ENCODE measurements at places on chromosomes 4 and X. TPM values are rescaled to one million over a fixed set of nuclear protein-coding genes. Genes with fewer than 3 reads are reported as not detected.

DNA sequence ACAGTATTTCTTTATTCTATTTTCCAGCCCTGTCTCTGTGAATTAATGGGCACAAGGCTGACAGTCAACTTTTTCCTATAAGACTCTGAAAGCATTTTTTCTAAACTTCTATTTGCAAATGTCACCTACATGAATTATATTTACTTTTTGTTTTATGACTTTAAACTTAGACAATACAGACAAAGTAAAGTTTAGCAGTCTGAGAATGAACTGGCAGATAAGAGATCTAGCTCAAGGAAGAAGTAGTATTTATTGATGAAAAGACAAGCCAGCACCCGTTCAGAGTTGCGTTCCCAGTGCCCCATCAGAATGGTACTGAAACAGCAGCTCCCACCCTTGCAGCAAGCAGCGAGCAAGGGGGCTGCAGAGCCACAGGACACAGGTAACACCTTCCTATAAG is 148.5 kb downstream of the FAM13A start:
- no peaks in the 10 kb centered on the region for H3K4me1 ChIP-seq
- H3K27me3 ChIP-seq = no peaks in the 10 kb centered on the region
- H3K27ac ChIP-seq = no peak overlapping the region
- DNase-seq = no peak

- DNase-seq = no peak
- H3K4me1 ChIP-seq = no peaks in the 10 kb centered on the region
- H3K27ac ChIP-seq = no peak overlapping the region
- no peaks in the 10 kb centered on the region for H3K27me3 ChIP-seq
- H3K36me3 ChIP-seq = no peaks in the 10 kb centered on the region
Observed at GRCh38 chrX:152575331-152575730, 62.4 kb upstream of the GABRQ start.

The CBLL2 gene
- total RNA-seq = not detected

GRCh38 chr4:138055890-138056289 is 186.3 kb downstream of the SLC7A11 start:
- H3K4me1 ChIP-seq = no peaks in the 10 kb centered on the region
- DNase-seq = no peak
- no peaks in the 10 kb centered on the region for H3K36me3 ChIP-seq
- no peaks in the 10 kb centered on the region for H3K27me3 ChIP-seq
- H3K27ac ChIP-seq = no peak overlapping the region

GRCh38 chrX:24480400-24480865 is 15.3 kb downstream of the PDK3 start:
- peak overlapping the region; percentile 94 for H3K27ac ChIP-seq
- H3K4me1 ChIP-seq = peaks cover 21% of the 10 kb centered on the region
- DNase-seq = no peak

The KIT gene
- total RNA-seq = 3.4 TPM

GRCh38 chr4:110061076-110061475 is 137.3 kb downstream of the ELOVL6 start:
- no peaks in the 10 kb centered on the region for H3K27me3 ChIP-seq
- no peak for DNase-seq
- peaks cover 6% of the 10 kb centered on the region for H3K4me1 ChIP-seq

GRCh38 chrX:115591856-115592842 is 31.2 kb downstream of the PLS3 start:
- no peak for DNase-seq
- H3K4me3 ChIP-seq = no peak overlapping the region
- no peak overlapping the region for H3K27ac ChIP-seq
- no peaks in the 10 kb centered on the region for H3K36me3 ChIP-seq

DNA sequence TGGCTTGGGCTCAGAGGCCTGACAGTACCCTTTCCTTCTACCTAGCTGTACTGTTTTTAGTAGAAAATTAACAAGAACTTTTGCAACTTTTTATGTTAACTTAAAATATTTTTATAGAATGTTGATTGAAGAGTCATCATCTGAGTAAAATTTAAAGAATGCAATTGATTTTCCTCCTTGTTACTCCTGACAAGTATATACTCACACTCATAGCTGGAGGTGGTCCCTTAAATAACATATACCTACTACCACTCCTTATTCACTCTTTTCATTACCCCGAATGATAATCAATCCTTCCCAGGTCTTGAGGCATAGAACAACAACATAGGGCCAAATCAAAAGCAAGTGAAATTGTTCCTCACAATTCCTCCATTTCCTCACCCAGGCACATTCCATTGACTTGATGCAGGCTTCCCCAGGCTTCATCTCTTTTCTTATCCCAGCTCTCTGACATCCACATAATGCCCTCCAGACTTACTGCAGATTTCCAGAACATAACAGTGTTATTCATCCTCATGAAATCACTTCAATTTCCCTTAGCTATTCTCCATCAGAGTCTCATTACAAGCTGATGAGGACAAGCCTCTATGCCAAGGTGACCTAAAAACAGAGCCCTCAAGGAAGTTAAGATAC is 73.2 kb upstream of the ANXA10 start:
- no peaks in the 10 kb centered on the region for H3K4me1 ChIP-seq
- H3K36me3 ChIP-seq = no peaks in the 10 kb centered on the region
- no peaks in the 10 kb centered on the region for H3K27me3 ChIP-seq
- DNase-seq = no peak
- H3K4me3 ChIP-seq = no peak overlapping the region

DNA sequence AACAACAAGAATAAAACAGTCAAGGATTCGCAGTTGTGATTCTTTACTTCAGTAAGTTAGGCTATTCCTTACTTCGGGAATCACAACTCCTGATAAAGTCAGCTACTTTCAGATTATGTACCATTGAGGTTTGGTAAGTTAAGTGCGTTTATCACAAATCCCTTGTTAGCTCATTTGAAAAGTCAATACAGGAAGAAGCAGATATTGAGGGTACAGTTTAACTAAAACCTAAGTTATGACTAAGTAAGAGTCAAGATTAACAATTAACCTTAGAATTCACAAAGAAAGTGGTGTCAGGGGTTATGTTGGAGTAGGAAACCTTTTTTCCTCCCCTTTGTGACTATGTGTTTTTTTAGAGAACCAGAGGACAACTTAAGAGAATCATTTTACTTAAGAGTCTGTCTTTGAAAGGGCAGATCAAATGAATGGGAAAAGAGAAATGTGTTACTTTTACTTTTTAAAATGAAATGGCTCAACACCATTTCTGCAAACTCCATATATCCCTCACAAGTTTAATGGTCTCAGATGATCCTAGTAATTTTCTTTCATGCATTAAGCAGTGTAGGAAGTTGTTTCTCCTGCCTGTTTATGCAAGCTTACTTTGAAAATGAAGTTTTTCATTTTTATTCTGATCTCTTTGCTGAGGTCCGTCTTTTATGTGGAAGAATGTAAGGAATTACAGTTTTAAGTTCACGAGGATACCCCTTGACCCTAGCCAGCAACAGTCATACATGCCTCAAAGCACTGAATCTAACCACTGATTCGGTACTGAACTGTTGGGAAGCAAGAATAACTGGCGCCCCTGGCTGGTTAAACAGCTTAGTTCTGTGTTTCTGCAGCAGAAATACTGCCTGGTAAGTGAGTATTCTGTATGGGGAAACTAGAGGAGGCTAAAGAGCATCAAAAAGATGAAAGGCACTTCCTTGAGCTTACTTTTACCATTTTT is 211.7 kb downstream of the SLC4A4 start:
- no peaks in the 10 kb centered on the region for H3K4me1 ChIP-seq
- H3K27ac ChIP-seq = no peak overlapping the region
- DNase-seq = no peak
- no peak overlapping the region for H3K4me3 ChIP-seq
- H3K36me3 ChIP-seq = no peaks in the 10 kb centered on the region

DNA sequence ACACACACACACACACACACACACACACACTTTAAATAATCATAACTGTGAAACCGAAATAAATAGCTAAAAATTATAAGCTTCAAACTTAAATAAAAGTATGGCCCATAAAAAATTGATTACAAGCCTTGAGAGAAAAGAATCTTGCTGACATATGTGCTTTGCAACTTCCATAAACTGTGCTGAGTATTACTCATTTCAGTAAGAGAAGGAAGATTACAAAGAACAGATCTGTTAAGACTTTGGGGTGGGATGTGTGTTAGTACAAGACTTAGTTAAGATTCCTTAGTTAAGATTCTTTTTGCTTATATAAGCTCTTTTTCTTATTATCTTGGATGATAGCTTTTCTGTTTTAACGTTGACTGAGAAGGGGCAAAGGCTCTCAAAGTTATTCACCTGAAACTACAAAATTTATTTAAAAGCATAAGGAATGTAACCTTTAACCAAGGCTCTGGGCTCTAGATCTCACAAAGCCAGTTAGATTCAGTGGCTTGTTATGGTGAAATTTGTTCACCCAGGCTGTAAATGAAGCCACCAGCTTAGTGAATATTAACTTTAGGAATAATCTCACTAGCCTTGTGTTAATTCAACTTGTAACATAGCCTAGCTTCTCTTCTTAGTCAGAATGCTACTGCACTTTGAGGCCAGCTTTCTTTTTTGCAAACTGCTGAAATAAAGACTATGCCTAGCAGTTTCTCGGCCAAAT is 58.2 kb downstream of the ARSJ start:
- H3K27ac ChIP-seq = no peak overlapping the region
- H3K4me3 ChIP-seq = no peak overlapping the region
- H3K4me1 ChIP-seq = no peaks in the 10 kb centered on the region
- no peak for DNase-seq

GRCh38 chr4:184282251-184282713 is 64.6 kb upstream of the ENPP6 start:
- DNase-seq = no peak
- no peaks in the 10 kb centered on the region for H3K27me3 ChIP-seq
- peak overlapping the region; percentile 50 for H3K27ac ChIP-seq
- H3K4me1 ChIP-seq = peaks cover 24% of the 10 kb centered on the region
- H3K36me3 ChIP-seq = no peaks in the 10 kb centered on the region

DNA sequence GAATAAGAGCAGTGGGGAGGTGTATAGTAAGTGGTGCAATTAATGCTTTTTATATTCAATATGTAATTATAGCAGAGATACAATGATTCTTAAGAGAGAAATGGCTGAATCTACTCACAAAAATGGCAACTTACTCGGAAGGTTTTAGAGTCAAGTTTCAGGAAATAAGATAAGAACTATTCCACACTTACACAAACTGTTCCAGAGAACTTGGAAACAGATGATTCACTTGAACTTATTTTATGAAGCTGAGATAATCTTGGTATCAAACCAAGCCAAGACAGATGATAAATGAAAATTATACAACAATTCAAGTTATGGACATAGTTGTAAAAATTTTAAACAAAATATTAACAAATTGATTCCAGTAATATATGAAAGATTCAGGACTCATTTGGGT is 311.3 kb upstream of the HS3ST1 start:
- H3K4me3 ChIP-seq = no peak overlapping the region
- DNase-seq = no peak
- no peaks in the 10 kb centered on the region for H3K36me3 ChIP-seq
- no peaks in the 10 kb centered on the region for H3K27me3 ChIP-seq

DNA sequence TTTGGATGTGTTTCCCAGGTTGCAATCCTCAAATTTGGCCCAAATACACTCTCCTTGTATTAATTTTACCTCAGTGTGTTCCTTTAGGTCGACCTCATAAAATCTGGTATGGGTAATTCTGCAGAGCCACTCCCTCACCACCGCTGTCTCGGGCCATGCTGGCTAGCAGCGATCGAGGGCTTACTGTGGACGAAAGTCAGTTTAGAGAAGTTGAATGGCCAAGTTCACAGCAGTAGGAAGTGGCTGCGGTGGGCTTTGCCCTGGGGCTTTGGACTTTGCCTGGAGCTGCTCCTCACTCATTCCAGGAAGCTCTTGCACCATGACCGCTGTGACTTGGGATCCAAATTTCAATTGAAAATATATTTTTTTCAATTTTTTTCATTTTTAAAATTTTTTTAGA is 19.6 kb downstream of the TMEM187 start:
- no peak overlapping the region for H3K27ac ChIP-seq
- no peaks in the 10 kb centered on the region for H3K36me3 ChIP-seq
- peaks cover 2% of the 10 kb centered on the region for H3K4me1 ChIP-seq
- H3K4me3 ChIP-seq = no peak overlapping the region

DNA sequence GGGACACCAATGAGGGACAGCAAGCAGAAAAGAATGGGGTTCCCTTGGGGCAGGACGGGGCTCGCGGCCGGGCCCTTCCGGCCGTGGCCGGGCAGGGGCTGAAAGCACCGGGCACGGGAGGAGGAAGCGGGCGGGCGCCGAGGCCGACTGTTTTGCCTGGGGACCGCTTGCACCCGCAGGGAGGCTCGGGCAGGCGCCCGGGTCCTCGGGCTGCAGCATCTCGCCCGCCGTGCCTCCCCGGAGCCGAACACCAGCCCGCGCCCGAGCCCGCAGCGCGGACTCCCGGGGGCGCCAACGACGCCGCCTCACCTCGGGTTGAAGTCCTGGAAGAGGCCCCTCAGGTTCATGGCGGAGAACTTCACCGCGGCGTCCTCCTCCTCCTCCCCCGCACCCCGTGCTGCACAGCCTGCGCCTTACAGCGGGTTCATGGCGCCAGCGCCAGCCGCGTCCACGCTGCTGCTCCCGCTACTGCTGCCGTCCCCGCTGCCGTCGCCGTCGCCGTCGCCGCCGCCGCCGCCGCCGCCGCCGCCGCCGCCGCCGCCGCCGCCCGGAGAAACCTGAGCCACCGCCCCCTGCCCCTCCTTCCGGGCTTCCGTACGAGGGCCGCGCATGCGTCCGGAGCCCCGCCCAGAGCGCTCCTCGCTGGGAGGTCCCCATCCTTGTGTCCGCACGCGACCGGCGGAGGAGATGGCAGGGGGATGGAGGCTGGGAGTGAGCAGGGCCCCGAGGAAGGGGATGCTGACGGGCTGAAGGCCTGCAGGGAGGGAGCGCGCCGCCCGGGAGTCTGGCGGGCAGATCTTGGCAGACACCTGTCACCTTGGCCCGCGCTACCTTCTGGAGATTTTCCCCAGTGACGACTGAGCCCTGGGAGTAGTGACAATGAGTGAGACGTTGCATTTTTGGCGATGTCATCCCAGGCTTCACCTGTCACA is at the start of gene TMEM185A:
TMEM185A (minus strand) TSS at position 559 of the 932 bp plus-strand sequence; CDS start at position 347, 212 bp downstream.
- no peak within 1 kb of the TSS for H3K27ac ChIP-seq
- peak; percentile 11 for DNase-seq
- no peaks in the 10 kb centered on the region for H3K36me3 ChIP-seq
- peak within 1 kb of the TSS; percentile 58 for H3K4me3 ChIP-seq
- H3K27me3 ChIP-seq = peaks cover 11% of the 10 kb centered on the region

The KLF8 gene
- 0.71 TPM for total RNA-seq

The CWH43 gene
- total RNA-seq = 0.09 TPM

DNA sequence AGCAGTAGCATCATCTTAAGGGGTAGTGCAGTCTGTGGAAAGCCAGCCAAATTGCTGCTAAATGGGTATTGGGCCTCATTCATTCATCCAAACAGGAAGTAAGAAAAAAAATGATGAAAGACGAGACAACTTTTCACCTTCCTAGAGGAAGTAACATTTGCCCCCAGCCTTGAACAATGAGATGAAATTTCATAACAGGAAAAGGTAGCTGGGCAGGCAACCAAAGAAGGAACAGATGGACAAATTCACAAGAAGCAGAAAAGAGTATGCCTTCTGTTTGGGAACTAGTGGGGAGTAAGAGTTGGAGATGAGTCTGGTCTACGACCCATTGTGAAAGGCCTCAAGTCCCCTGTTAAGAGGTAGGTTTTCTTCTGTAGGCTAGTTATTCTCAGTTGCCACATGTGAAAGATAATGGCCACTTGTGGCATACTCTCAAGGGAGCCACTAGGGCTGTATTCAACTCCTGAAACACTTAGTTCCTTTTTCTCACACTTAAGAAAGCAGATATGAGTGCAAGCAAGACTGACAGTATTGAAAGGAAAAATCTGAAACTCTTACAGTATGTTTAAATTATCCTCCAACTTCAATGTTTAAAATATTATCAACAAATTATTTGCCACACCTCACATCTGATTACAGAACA is 190.4 kb downstream of the AR start:
- H3K36me3 ChIP-seq = no peaks in the 10 kb centered on the region
- DNase-seq = no peak
- H3K27ac ChIP-seq = no peak overlapping the region
- no peaks in the 10 kb centered on the region for H3K4me1 ChIP-seq

The TLR3 gene
- total RNA-seq = 2.6 TPM
